ENCODE measurements at places on chromosomes 16 and 17.

DNA sequence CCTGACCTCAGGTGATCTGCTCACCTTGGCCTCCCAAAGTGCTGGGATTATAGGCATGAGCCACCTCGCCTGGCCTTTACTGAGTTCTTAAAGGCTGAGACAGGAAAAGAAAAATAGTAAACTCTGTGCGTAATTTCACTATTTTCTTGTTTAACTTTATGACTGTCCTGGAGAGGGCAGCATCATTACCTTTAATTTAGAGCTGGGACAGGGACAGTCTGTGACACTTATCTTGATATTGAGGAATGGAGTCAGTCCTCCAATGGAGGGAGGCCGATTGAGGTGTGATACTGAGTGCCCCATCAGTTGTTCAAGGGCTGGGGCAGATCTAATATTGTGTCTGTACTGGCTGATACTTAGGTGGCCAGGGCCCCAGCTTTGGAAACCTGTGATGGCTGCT lies 21.5 kb upstream of the SPN start:
- no peak for DNase-seq

DNA sequence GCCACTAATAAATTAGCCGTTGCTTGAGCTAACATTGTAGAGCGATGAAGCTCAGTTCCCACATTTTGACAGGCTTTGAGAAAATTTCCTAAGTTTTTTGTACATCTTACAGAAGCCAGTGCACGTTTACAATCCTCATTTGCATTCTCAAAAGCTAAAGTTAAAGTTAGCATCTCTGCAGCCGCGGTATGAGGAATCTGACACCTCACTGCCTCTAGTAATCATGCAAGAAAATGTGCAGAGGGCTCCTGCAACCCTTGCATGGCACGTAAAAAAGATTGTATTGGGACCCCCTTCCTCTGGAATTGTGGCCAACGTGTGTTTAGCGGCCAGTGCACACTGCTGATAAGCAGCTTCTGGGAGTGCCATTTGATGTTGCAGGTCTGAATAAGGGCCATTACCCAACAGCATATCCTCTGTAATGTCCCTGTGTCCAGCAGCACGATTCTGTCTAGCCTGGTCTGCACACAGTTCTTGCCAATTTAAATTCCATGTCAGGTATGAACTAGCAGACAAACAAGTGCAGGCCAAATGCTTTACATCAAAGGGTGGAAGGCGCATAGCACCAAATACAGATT lies 12.4 kb upstream of the ZNF689 start:
- no peak for DNase-seq

GRCh38 chr17:44655983-44656710 lies at the start of gene MEIOC:
Gene MEIOC, plus strand, starts transcription at chr17:44656468. Its CDS starts 146 bp downstream, at chr17:44656614.
- DNase-seq = no peak

- no peak for DNase-seq
Observed at GRCh38 chr17:41013606-41014005, 4.7 kb upstream of the KRTAP3-1 start.

DNA sequence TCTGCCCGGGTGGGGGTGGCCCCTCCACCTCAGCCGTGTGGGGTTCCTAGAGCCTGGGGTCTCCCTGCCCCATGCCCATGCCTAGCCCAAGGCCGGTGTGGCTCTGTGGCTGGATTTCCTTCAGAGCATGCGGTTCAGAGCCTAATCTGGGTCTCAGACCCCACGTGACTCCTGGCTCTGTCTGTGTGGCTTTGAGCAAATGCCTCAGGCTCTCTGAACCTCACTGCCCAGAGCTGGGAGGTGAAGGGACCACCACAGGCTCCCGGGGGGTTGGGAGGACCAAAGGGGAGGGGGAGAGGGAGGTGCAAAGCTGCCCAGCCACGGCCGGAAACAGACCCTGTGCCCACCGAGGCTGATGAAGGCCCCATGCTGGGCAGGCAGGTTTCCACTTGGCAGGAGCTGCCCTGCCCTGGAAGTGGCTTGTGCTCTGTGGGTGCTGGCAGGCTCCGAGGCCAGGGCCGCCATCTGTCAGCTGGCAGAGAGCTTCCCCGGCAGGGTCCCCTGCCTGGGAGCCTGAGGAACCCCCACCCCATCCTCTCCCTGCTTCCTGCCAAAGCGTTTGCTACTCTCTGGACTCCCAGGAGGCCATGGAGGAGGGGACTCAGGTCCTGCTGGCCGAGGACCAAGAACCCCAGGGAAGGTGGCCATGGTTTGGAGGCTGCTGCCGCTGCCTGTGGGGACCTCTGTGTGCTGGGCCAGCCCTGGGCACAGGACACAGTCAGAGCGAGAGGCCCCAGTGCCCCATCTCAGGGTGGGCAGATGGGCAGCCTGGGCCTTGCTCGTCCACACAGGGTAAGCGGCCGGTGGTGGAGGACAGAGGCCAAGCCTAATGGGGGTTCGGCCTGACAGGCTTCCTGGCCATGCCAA lies 4.0 kb downstream of the CDH15 start:
- no peak for DNase-seq

DNA sequence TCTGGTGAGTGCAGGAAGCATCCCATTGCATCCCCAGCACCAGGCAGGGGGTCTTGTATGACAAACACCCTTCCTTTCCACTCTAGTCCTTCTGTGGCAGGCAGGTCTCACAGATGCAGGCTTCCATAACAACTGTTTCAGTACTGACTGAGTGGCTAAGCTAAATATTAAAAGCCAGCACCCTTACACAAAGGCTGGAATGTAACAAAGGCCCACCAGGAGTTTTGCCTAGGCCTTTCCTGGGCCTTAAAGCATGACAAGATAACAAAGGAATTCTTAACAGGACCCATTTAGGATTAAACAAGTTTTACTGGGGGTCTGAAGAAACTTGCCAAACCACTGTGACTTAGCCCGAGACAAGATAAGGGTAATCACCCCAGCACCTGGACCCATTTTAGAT lies 228.9 kb upstream of the RPL38 start:
- DNase-seq = no peak

DNA sequence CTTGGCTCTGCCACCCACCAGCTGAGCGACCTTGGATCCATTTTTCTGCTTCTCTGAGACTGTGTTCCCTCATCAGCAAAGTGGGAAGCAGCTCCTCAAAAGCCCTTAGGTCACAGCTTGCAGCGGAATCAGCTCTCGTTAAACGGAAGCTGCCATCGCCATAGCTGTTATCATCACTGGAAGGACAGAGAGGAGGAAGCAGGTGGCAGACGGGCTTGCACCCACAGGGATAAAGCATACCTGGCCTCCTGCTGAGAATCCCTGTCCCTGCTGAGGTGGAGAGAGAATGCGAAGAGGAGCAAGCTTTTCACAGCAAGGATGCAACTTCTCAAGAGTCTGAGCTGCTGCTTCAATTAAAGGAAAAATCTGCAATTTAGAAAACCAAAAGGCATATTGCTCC lies 106.6 kb downstream of the CLEC16A start:
- no peak for DNase-seq

DNA sequence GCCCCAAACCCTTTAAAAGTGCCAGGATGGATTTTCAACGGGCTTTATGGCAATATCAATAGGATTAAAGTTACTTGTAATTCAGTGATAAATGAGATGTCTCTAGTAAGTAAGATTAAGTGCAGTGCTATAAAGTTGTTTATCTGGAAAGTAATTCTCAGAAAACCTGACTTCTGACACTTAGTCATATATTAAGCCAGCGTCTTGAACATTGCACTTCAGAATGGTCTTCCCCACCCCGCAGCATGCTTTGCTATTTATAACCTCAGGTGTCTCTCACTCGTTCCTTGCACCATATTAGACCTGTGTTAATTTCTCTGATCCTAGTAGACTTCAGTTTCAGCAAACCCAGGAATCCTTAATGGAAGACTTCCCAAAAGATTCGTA lies 2.1 kb upstream of the MAF start:
- no peak for DNase-seq

Data from hepatic stellate cell (primary cell).